ENCODE measurements at places on chromosomes 11 and 22. TPM values are rescaled to one million over a fixed set of nuclear protein-coding genes. Genes with fewer than 3 reads are reported as not detected.

Gene CBL
- 15.5 TPM for total RNA-seq

Gene ELP4
- 23.3 TPM for total RNA-seq

Gene PDGFB
- 4.7 TPM for total RNA-seq

Gene FGF4
- total RNA-seq: not detected

Gene CAPN1
- 302 TPM for total RNA-seq

Gene MRGPRG
- not detected for total RNA-seq

Gene KDM4D
- total RNA-seq: 0.25 TPM

Gene GUCY1A2
- total RNA-seq: 7.4 TPM

DNA sequence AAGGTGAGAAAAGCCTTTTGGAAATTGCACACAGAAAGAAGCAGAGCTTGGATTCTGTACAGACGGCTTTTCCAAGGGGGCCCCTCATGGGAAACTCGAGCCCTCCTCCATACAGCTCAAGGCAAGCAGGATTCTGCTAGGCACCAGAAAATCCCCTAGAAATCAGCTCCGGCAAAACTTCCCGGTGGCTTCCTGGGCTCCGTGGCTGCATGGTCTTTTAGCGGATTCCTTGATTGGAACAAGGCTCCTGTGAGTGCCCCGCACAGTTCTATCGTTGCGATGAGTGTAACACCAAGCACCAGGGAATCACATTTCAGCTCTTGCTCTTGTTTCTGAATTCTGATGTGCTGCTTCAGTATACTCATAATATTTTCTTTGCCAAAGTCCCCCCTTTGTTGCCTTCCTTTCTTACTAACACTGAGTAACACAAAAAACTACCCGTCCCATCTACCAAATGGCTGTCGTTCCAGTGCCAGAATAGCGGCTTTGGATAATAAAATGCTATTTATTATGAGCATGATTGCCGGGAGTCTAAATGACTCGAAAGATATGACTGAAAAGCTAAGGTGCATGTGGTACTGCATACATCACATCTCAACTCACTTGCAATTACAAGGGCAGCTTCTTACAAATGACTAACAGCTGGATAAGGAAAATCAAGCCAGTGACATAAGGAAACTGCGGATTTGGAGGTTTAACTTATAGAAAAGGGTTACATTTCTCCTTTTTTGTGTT is 494.1 kb downstream of the DLG2 start:
- no peak for DNase-seq

DNA sequence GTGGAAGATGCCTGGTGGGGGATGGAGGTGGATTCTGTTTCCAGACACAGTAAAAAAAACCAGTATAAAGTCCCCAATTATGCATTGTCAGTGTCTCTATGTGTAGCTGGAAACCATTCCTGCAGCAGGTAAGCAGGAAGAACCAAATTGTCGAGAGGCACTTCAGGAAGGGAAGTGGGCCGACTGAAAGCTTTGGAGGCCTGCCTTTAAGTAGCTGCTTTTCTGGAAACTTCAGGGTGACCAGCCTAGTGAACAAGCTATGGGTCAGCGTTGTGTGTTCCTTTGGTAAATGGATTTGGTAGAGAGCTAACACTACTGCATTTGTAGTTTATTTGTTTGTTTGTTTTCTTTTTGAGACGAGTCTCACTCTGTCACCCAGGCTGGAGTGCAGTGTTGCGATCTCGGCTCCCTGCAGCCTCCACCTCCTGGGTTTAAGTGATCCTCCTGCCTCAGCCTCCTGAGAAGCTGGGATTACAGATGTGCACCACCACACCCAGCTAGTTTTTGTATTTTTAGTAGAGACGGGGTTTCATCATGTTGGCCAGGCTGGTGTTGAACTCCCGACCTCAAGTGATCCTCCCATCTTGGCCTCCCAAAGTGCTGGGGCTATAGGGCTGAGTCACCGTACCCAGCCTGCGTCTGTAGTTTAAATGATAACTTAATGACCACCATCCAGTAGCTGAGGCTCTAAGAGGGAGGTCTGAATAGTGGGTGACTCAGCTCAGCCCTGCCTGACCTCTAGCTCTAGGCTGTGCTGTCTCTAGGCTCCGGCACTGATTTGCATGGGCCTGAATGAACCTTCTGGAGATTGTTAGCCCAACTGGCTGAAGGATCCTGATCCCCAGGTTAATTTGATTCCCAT is 12.8 kb downstream of the PTPRJ start:
- DNase-seq: no peak

DNA sequence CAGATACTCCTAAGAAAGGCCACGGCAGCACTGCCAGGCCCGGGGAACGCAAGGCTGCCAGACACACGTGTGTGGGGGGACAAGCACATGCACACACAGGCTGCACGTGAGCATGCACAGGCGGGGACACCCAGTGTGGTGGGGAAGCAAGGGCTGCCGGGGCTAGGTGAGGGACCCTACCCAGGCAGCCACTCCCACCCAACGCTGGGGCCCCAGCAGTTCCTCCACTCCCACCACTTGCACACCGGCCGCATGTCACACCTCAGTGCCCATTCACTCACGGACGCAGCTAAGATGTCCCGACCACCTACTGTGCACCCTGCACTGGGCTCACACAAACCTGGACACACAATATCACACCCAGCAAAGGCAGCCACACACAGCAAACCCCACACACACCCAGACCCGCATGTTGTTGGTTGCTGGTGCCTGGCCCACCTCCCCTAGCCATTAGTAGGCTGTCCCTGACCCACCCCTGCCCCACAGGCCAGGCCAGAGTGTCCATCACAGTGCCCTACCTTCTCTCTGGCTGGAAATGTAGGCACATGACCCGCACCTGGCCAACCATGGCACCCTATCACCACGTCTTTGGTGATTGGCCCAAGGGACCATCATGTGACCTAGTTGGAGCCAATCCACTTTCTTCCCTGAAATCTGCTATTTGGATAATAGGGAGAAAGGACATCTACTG is 8.8 kb downstream of the SSTR3 start:
- no peak for DNase-seq

- no peak for DNase-seq
These were observed 4.0 kb downstream of the VWCE start for GRCh38 chr11:61290905-61291690.

- DNase-seq: no peak
These were observed 11.5 kb upstream of the FADD start for GRCh38 chr11:70191495-70192140.

- no peak for DNase-seq
These were observed 42.0 kb downstream of the CD82 start for GRCh38 chr11:44607319-44607962.

- no peak for DNase-seq
These were observed 55.3 kb downstream of the C22orf42 start for GRCh38 chr22:32103658-32104315.

DNA sequence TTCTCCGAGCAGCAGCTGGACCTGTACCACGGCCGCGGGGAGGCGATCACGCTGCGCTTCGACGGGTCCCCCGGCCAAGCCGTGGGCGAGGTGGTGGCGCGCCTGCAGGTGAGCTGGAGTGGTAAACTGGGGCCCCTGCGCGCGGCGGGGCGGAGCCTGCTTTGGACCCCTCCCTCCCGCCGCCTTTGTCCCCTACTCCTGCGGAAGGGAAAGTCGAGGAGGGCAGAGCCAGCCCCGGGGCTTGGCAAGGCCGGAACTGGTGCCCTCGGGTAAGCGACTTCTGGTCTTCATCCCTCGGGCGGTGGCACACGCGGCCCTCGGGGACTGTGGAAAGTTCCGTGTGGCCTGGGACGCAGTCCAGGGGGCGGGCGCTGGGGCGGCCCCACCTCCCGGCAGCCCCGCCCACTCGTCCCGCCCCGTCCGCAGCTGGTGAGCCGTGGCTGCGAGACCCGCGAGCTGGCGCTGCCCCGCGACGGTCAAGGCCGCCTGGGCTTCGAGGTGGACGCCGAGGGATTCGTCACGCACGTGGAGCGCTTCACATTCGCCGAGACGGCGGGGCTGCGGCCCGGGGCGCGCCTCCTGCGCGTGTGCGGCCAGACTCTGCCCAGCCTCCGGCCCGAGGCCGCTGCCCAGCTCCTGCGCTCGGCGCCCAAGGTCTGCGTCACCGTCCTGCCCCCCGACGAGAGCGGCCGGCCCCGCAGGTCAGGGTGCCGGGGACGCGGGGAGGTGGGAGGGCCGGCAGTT is 9.2 kb downstream of the SIPA1 start:
- DNase-seq: no peak

- no peak for DNase-seq
These were observed 124.1 kb upstream of the CSNK2A3 start for GRCh38 chr11:11476971-11477645.

DNA sequence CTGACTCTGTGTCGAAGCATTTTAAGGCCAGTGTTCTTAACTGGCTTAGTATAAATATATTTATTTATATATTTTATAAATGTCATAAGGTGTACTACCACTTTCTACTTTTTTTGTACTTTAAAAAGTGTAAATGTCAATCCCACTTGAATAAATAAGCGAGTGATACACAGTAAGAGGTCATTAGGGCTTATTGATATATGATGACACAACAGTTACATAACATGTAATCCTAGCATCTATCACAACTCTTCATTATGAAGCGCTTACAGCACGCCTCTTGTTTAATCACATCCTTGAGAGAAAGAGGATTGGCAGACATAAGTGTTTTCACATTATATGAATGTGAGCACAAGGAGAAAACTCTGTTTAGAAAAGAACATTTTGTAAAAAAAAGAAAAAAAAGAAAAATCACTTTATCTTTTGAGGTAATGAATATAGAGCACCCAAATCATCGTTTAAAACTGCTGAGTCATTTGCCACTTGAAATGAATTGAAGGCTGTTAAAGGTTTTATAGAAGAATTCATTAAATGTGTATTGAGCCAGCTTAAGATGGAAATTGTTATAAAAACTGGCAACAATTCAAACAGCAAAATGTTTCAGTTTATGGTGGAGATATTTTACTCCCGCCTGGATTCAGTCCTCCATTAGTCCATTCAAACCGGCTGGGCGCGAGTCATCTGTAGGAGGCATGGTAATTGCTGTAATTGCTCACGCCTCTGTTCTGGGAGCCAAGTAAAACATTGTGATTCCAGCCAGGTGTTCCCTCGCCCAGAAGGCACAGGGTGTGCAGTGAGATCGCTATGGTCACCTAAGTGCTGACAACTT is 627.3 kb upstream of the KIRREL3 start:
- DNase-seq: no peak

- no peak for DNase-seq
These were observed 55.0 kb downstream of the MICAL2 start for GRCh38 chr11:12165237-12165875.

GRCh38 chr11:71252770-71253730 is 673 bp upstream of the SHANK2 start:
- no peak for DNase-seq

GRCh38 chr11:58222721-58223120 is 6.0 kb downstream of the OR10Q1 start:
- DNase-seq: no peak

GRCh38 chr11:21113876-21114275 is 444.5 kb downstream of the NELL1 start:
- no peak for DNase-seq

DNA sequence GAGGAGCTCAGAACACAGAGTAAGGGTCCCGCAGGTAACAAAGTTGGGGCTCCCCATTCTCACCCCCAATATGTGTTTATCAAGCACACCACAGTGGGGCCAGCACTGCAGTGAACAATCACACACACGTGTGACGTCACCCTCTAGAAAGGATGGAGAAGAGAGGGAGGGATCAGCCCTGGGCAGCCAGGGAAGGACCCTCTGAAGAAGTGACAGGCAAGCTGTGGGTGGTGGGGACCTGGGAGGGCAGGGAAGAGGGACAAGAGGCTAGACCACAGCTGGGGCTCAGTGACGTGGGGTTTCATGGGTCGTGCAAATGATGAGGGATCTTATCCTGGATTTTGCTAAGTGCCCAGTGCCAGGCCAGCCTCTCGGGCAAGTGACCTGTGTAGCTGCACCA is 28.7 kb upstream of the MYEOV start:
- no peak for DNase-seq

GRCh38 chr11:23406131-23406819 is 546.0 kb upstream of the CCDC179 start:
- DNase-seq: no peak

- no peak for DNase-seq
These were observed 2.5 kb upstream of the CAPRIN1 start for GRCh38 chr11:34049028-34049427.

- no peak for DNase-seq
These were observed 4.8 kb upstream of the LSP1 start for GRCh38 chr11:1847926-1848639.

DNA sequence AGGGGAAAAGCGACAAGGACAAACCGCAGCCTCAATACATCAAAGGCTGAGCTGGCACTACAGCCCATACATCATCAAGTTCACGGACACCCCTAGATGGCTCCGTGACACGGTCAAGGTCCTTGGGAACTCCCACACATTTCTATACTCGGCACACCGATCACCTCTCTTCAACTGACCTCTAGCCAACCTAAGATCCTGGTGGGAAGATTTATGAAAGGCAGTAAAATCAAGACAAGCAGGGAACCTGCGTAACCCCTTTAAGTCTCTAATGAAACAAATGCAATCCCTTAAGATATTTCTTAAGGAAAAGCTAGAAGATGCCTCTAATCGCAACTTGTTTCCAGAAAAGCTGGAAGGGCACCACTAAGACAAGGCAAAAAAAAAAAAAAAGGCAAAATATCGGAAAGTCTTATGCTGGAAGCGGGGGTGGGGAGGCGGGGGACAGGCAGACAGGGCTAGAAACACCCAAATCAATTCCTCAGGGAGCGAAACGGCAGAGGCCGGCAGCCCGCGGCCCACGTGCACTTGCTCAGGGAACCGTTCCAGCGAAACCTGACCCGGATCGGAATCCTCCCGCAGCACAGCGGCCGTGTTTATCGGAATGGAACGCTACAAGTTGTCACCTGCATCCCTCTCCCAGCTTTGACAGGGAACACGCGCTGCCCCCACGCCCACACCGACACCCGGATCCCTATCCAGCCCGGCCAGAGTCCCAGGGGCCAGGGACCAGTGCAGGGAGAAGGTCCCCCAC is 1.4 kb downstream of the ARHGAP20 start:
- DNase-seq: no peak

- DNase-seq: no peak
These were observed 1.8 kb upstream of the DUSP8 start for GRCh38 chr11:1573903-1574237.

DNA sequence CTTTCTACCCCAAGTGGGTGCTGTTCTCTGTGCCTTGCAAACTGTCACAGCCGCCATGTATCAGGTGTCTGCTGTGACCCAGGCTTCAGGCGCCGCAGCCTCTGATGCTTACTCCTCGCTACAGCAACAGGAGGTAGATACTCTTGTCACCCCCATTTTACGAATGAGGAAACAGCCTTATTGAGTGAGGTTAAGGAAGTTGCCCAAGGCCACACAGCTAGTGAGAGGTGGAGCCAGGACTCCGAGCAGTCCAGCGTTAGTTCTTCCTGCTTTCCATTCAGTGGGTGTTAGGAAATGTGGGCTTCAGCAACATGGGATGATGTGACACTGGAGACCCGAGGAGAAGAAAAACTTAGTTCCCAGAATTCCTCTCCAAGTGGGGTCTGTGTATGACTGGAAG is 14.3 kb downstream of the RNF215 start:
- DNase-seq: no peak
